ENCODE measurements at places on chromosomes 11 and 22. TPM values are rescaled to one million over a fixed set of nuclear protein-coding genes. Genes with fewer than 3 reads are reported as not detected.

OR10A2 gene
- total RNA-seq, result not detected

APOA1 gene
- under 0.01 TPM for total RNA-seq

RIC3 gene
- not detected for total RNA-seq

TENM4 gene
- not detected for total RNA-seq

ZP1 gene
- not detected for total RNA-seq

GRCh38 chr11:134652586-134653255 lies 240.7 kb upstream of the B3GAT1 start:
- DNase-seq, result no peak

- no peak for DNase-seq
Observed at GRCh38 chr11:66432597-66432996, 6.1 kb downstream of the MRPL11 start.

GRCh38 chr22:47686594-47687345 lies 924.3 kb downstream of the TBC1D22A start:
- no peak for DNase-seq

DNA sequence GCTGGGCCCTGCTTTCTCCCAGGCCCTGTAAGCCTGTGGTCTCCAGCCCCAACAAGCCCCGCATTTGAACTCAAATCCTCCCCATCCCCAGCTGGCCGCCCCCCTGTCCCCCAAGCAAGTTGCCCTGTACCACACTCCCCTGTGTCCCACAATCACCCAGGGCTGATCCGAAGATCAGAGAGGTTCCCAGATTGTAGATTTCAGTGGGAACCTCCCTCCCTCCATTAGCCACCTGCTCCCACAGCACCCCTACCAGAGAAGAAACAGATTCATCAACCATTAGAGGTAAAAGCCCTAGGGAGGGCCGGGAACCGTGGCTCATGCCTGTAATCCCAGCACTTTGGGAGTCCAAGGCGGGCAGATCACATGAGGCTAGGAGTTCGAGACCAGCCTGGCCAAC lies 107.5 kb downstream of the FEZ1 start:
- DNase-seq, result no peak

DNA sequence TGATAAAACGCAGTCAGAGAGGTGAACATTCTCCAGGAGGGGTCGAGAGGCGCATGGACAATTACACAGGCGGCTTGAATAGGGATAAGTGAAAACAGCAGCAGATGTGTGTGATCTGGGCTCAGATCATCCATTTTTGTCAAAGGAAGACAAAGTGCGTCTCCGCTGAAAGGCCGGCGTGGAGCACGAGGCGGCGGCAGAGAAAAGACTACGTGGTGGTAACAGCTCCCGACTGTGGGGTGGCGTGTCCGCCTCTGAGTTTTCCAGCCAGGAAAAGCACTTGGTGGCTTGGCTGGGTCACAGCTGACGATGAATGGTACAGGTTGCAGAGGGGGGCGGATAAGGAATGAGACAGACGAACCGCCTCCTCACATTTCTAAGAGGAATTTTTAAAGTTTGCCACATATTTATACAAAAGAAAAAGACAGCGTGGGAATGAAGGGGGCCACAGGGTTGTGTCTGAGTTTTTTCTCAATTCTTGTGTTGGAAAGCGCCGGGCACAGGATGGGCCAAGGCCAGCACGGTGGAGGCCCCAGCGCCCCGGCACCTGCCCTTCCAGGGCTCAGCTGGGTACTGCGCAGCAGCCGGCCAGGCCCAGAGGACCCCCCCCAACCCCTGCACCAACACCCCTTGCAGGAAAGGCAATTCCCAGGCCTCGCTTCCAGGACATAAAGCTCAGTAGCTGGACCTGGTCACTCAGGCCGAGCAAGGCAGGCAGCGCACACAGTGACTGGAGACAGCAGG lies 80.4 kb downstream of the TRMU start:
- DNase-seq, result no peak

DNA sequence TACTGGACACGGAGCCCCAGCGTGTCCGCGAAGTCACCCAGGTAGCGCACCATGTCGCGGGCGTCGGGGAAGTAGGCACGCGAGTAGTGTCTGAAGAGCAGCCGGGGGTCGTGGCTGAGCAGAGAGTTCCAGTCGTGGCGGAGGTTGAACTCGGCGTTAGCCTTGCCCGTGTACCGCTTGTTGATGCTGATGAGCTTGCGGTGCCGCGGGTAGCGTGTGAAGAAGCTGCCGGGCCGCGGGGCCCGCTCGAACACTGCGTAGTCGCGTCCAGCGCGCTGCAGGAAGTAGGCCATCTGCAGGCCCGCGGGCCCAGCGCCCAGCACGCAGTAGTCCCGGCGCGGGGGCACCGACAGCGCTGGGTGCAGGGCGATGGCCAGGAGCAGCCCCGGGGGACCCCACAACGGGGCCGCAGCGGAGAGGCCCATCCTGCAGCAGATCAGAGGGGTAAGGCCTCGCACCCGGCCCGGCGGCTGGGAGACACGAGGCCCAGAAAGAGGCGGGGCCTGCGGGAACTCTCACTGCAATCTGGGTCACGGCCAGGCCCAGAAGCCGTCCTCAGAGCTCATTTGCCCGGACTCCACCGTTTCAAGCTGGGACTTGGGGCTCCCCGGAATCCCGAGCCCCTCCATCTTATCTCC lies 723 bp downstream of the FOXRED2 start:
- no peak for DNase-seq

BBOX1 gene
- not detected for total RNA-seq

PYGM gene
- total RNA-seq, result under 0.01 TPM

DNA sequence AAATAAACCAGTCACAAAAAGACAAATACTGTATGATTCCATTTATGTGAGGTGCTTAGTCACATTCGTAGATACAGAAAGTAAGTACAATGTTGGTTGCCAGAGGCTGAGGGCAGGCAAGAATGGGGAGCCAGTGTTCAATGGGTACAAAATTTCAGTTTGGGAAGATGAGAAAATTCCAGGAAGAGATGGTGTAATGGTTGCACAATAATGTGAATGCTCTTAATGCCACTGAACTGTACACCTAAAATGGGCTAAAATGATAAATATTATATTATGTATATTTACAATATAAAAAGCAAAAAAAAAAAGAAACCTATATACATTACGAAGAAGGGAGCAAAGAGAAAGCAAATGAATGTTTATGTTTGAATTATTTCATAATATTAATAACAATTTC lies 329.0 kb downstream of the C11orf87 start:
- no peak for DNase-seq

GRCh38 chr11:118198370-118198769 lies 21.9 kb upstream of the SCN2B start:
- DNase-seq, result peak; percentile 81

GRCh38 chr11:12303421-12304149 lies 73.8 kb upstream of the PARVA start:
- DNase-seq, result no peak

GRCh38 chr11:120676991-120677390 lies 165.4 kb downstream of the GRIK4 start:
- DNase-seq, result no peak

RAG1 gene
- 1.1 TPM for total RNA-seq

DUSP8 gene
- total RNA-seq, result 0.22 TPM

Measured in lung microvascular endothelial cell (primary cell).